ENCODE measurements at places on chromosomes 1 and 21. TPM values are rescaled to one million over a fixed set of nuclear protein-coding genes. Genes with fewer than 3 reads are reported as not detected.

Gene UBR4
- total RNA-seq = 230 TPM

Gene GUCA2A
- not detected for total RNA-seq

Gene ZMYND12
- total RNA-seq = 0.58 TPM

Gene LRRC71
- total RNA-seq = not detected

Gene SLC6A17
- 0.27 TPM for total RNA-seq

Gene KRTAP19-3
- not detected for total RNA-seq

Gene GDAP2
- total RNA-seq = 28.0 TPM

Gene ABCA4
- 0.08 TPM for total RNA-seq

Gene SPRR2F
- total RNA-seq = not detected

Gene TNNT2
- total RNA-seq = 7.5 TPM

Gene WDR64
- total RNA-seq = not detected

Gene ESRRG
- 1.7 TPM for total RNA-seq

Gene CFAP45
- total RNA-seq = not detected

Gene PADI4
- 0.08 TPM for total RNA-seq

Gene AIM2
- total RNA-seq = 2.1 TPM

Gene C1orf87
- 0.07 TPM for total RNA-seq

Gene OR2T33
- total RNA-seq = not detected

Gene KCNE1
- total RNA-seq = not detected

Gene CLDN17
- not detected for total RNA-seq

Gene B3GALT5
- total RNA-seq = 31.7 TPM

Gene MYBPH
- not detected for total RNA-seq

Gene CYP4Z1
- not detected for total RNA-seq

Gene CLEC20A
- total RNA-seq = not detected

Gene SMIM1
- not detected for total RNA-seq

Gene MAP1LC3C
- 1.7 TPM for total RNA-seq

Gene OR2T11
- total RNA-seq = not detected

Gene ITLN1
- not detected for total RNA-seq

Gene LCA5L
- not detected for total RNA-seq

Gene PTGS2
- 0.17 TPM for total RNA-seq

Gene AMIGO1
- 3.8 TPM for total RNA-seq

Gene CRB1
- not detected for total RNA-seq

Gene OVAAL
- total RNA-seq = not detected

Gene AMY1B
- not detected for total RNA-seq

Gene IL10
- total RNA-seq = not detected

Gene DMBX1
- total RNA-seq = not detected

Gene OR2L3
- total RNA-seq = not detected

Gene NTMT2
- total RNA-seq = not detected

Gene SPRR5
- total RNA-seq = not detected

Gene CHI3L2
- total RNA-seq = not detected

Gene CORT
- 0.16 TPM for total RNA-seq

Gene OR10X1
- not detected for total RNA-seq

Gene SERTAD4
- 1.6 TPM for total RNA-seq

Gene CRYAA
- not detected for total RNA-seq

Gene KRTAP19-1
- not detected for total RNA-seq

Gene ITLN2
- 12.8 TPM for total RNA-seq

Gene TTC24
- total RNA-seq = not detected

Gene RCSD1
- total RNA-seq = 0.73 TPM

Gene LENEP
- total RNA-seq = 1.5 TPM

Gene ZNF684
- total RNA-seq = 11.5 TPM

Gene VASH2
- 305 TPM for total RNA-seq

Gene CD46
- 173 TPM for total RNA-seq

Gene PGBD5
- 17.0 TPM for total RNA-seq

Gene TLCD4
- total RNA-seq = 3.5 TPM

Gene DISC1
- total RNA-seq = 6.5 TPM

Gene CD164L2
- total RNA-seq = 2.8 TPM

Gene FCRL3
- total RNA-seq = not detected

Gene SRSF4
- 54.4 TPM for total RNA-seq

All from GM23338 (cell line).